ENCODE measurements at places on chromosomes 1 and 21. TPM values are rescaled to one million over a fixed set of nuclear protein-coding genes. Genes with fewer than 3 reads are reported as not detected.

- no peak for DNase-seq
- H3K27me3 ChIP-seq: no peaks in the 10 kb centered on the region
- H3K4me3 ChIP-seq: no peak overlapping the region
- H3K4me1 ChIP-seq: no peaks in the 10 kb centered on the region
Observed at GRCh38 chr21:35326677-35327076, 277.6 kb upstream of the RUNX1 start.

- no peaks in the 10 kb centered on the region for H3K36me3 ChIP-seq
- DNase-seq: no peak
- H3K4me3 ChIP-seq: no peak overlapping the region
- H3K27me3 ChIP-seq: no peaks in the 10 kb centered on the region
Observed at GRCh38 chr1:4331767-4332163, 322.6 kb upstream of the AJAP1 start.

Gene OR10K2
- total RNA-seq: not detected

DNA sequence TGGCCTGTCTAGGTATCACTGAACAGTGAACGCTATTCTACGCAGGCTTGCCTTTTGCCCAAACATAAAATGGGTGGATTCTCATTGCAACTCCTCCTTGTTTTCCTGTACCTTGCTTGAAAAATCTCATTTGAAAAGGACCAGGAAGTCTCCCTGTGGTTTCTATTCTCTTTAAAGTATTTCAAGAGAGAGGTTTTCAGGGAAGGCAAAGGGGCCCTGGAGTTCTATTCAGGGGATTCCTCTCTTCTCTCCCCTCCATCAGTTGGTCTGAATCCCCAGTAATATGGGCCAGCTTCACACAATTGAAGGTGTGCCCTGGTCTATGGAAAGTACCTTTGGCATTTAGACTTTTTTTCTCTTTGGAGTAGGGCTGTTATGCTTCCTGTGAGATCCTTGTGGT is 311.3 kb downstream of the RGS7 start:
- no peak for DNase-seq
- no peaks in the 10 kb centered on the region for H3K4me1 ChIP-seq
- no peaks in the 10 kb centered on the region for H3K27me3 ChIP-seq
- H3K4me3 ChIP-seq: no peak overlapping the region
- no peaks in the 10 kb centered on the region for H3K36me3 ChIP-seq

Gene ERICH3
- 0.06 TPM for total RNA-seq

Gene ZFP69B
- total RNA-seq: 1.0 TPM

DNA sequence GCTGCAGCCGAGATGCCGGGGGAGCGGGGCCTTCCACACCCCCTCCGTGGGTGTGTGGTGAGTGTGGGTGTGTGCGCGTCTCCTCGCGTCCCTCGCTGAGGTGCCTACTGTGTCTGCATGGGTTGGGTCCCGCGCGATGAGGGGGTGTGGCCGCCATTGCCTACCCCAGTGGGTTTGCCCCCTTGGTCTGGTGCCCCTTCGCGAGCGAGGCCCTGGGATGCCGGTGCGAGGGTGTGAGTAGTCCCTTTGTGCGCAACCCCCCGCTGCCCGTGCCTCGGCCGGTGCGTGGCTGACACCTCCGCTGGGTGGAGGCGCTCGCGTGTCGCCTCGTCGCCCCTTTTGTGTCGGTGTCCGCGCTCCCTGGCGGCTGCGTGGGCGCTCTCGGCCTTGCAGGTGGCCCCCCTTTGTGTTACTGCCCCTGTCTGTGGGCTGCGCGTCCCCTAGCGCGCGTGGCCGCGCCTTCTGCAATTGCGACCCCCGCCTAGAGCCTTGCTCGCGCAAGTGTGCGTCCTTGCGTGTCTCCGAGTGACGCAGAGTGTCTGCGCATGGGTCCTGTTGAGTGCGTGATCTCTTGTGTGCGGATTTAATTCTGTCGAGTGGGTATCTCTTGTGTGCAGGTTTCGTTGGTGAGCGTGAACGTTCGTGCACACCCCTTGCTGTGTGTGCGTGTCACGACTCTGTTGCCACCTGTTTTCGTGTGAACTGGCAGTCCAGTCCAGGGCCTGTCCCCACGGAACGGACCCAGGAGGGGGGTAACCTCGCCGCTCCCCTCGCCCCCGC is 553 bp downstream of the TTC3 start:
- DNase-seq: peak; percentile 52
- no peaks in the 10 kb centered on the region for H3K36me3 ChIP-seq
- H3K27ac ChIP-seq: peak overlapping the region; percentile 97

- DNase-seq: peak; percentile 49
- H3K4me1 ChIP-seq: peaks cover 37% of the 10 kb centered on the region
- H3K27ac ChIP-seq: peak overlapping the region; percentile 97
- no peaks in the 10 kb centered on the region for H3K27me3 ChIP-seq
- H3K4me3 ChIP-seq: peak overlapping the region; percentile 74
Observed at GRCh38 chr1:94927405-94928175, 680 bp upstream of the CNN3 start.

DNA sequence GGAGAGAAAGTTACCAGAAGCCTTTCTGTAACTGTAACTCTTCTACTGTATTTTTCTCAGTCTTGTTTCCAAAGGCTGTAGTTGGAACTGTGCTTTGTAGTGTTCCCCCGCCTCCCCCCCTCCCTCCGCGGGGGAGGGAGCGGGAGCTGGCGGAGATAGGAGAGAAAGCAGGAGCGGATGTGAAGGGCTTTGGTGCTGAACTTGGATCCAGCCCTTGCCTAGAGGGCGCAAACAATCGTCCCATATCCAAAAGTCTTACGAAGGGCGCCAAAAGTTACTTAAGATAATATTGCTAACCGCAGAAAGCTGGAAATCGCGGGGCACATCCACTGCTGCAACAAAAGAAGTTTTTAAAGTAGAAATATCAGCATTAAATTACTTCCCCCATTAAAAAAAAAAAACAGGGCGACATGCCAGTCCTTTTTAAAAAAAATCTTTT is 2.4 kb upstream of the NFIA start:
- peaks cover 27% of the 10 kb centered on the region for H3K4me1 ChIP-seq
- DNase-seq: peak; percentile 84
- no peaks in the 10 kb centered on the region for H3K27me3 ChIP-seq

- H3K36me3 ChIP-seq: no peaks in the 10 kb centered on the region
- no peak for DNase-seq
- H3K4me3 ChIP-seq: no peak overlapping the region
- peaks cover 47% of the 10 kb centered on the region for H3K4me1 ChIP-seq
- peak overlapping the region; percentile 12 for H3K27ac ChIP-seq
Observed at GRCh38 chr1:207814469-207814868, 62.6 kb downstream of the CD46 start.

Gene NR5A2
- total RNA-seq: 114 TPM

DNA sequence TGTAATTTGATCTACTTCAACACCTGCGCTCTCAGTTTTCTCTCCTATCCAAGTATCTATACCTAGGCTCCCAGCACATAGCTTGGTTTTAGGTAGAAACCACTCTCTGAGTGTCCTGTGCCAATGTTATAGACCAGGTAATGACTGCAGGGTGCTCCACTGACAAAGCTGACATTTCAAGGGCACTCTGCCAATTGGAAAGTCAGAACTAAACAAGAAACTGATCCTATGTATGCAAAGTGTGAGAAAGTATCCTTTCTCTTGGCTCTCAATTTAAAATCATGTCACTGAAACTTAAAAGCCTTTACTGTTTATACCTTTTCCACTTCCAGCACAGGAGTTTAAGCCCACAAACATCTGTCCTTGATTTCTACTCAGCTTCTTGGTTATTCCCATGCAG is 45.0 kb upstream of the AIM2 start:
- H3K27me3 ChIP-seq: no peaks in the 10 kb centered on the region
- H3K4me1 ChIP-seq: no peaks in the 10 kb centered on the region
- no peak overlapping the region for H3K27ac ChIP-seq
- no peak for DNase-seq

Gene NUP210L
- 0.04 TPM for total RNA-seq

Gene LRRC39
- total RNA-seq: 0.25 TPM

GRCh38 chr1:222642468-222642867 is 24.6 kb downstream of the MIA3 start:
- DNase-seq: no peak
- peaks cover 9% of the 10 kb centered on the region for H3K36me3 ChIP-seq

GRCh38 chr1:55821234-55821633 is 606.1 kb upstream of the USP24 start:
- no peak overlapping the region for H3K4me3 ChIP-seq
- H3K27me3 ChIP-seq: no peaks in the 10 kb centered on the region
- H3K27ac ChIP-seq: no peak overlapping the region
- no peaks in the 10 kb centered on the region for H3K36me3 ChIP-seq
- H3K4me1 ChIP-seq: peaks cover 6% of the 10 kb centered on the region
- no peak for DNase-seq

- H3K4me3 ChIP-seq: no peak overlapping the region
- no peaks in the 10 kb centered on the region for H3K4me1 ChIP-seq
- no peaks in the 10 kb centered on the region for H3K36me3 ChIP-seq
Observed at GRCh38 chr1:81114191-81114590, 686.5 kb upstream of the ADGRL2 start.

GRCh38 chr1:207240325-207241101 is 81.0 kb upstream of the CD55 start:
- no peak for DNase-seq
- no peak overlapping the region for H3K27ac ChIP-seq
- H3K27me3 ChIP-seq: no peaks in the 10 kb centered on the region

All from pancreas (tissue), 10 donors.